ENCODE measurements at places on chromosomes 4 and X.

DNA sequence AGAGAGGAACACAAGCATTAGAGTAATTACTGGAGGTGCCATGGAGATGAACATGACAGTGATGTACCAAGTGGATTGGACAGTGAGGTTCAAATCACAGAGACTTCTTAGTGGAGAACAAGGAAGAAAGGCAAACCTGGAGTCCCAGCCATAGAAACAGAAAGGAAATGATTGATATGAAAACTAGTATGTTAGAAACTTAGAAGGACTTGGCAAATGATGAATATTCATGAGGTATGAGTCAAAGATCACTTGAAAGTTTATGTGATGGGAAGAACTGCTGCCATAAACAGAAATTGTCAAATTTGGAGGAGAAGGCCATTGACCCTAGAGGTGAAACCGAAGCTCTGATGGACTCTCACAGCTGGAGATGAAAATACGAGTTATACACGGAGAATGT, 88.2 kb downstream of the PHOX2B start:
- no peak for DNase-seq

DNA sequence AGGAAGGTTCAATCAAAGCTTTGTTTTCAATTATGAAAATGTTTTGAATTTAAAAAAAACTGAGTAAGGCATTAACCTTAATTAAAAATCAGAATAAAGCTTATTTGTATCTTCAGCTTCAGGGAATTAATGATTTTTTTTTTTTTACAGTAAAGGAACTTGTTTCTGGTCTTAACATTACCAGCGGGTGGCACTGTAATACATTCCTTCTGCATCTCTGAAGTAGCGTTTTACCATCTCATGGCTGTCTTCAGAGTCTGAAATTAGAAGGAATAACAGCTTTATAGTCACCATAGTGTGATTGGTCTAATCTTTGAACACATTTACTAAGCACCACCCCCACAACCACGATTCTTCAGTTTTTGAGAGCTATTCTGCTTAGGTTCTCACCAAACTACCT, 102.6 kb downstream of the IL1RAPL2 start:
- peak; percentile 50 for DNase-seq

- no peak for DNase-seq
Observed at GRCh38 chrX:13087322-13088155, 43.1 kb upstream of the FAM9C start.

GRCh38 chrX:153495362-153495751, 577 bp downstream of the BGN start:
- DNase-seq: no peak

- DNase-seq: peak; percentile 78
Observed at GRCh38 chr4:139839403-139840031, 173.9 kb downstream of the MGST2 start.

DNA sequence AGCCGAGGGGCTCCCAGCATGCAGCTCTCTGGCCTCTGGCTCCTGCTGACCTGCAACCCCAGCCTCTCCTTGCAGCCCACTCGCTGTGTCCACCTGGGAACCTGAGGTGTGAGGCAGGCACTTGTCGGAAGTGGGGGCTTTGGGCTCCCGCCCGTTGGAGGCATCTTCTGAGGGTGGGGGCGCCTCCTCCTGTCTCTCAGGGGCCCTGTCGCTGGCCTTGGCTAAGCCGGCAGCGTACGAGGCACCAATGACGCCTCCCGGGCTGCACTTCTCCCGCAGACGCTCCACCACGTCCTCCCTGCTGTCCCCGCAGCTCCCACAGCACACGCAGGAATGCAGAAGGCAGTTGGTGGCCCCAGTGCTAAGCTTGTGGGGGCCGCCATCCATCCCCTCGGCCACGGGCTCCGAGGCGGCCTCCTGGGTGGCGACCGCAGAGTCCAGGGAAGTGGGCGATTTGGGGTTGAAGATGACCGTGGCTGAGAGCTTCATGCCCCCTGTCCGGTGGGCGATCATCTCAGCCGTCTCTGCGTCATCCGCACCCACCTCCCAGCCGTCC, 42.5 kb upstream of the MXD4 start:
- no peak for DNase-seq

DNA sequence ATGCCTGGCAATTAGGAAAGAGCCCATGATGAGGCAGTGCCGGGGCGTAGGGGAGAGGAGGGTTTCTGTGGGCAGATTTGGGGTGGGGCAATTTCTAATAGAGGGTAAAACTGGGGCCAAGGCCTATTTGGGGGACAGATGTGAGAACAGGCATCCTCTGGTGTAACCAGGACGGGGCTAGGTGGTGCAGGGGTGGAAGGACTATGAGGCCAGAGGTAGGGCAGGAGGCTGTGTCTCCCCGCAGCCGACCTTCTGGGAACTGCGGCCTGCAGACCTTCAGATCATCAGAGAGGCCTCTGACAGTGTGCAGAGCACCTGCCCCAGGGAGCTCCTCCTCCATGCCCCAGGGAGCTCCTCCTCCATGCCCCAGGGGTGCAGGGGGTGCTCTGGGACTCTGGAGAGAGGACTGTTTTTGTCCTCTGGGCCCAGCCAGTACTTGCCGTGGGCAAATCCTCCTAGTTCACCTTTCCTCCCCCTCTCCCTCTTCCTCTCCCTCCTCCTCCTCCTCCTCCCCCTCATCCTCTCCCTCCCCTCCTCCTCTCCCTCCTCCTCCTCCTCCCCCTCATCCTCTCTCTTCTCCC, 101.9 kb downstream of the SORCS2 start:
- no peak for DNase-seq

DNA sequence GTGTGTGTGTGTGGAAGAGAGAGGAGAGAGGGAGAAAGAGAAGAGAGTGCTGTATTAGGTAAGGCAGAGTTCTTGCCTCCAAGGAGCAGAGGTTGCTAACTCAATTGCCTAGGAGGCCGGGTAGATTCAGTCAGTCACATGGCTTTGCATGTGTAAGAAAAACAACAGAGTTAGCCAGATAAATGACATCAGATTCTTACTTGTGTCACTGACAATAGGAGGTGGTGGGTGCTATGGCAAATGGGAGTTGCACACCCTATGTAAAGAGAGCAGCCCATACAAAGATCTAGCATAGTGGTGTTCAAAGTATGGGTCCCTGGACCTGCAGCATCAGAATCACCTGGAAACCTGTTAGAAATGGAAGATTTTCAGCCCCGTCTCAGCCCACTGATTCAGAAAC, 14.4 kb upstream of the PGRMC2 start:
- DNase-seq: no peak

DNA sequence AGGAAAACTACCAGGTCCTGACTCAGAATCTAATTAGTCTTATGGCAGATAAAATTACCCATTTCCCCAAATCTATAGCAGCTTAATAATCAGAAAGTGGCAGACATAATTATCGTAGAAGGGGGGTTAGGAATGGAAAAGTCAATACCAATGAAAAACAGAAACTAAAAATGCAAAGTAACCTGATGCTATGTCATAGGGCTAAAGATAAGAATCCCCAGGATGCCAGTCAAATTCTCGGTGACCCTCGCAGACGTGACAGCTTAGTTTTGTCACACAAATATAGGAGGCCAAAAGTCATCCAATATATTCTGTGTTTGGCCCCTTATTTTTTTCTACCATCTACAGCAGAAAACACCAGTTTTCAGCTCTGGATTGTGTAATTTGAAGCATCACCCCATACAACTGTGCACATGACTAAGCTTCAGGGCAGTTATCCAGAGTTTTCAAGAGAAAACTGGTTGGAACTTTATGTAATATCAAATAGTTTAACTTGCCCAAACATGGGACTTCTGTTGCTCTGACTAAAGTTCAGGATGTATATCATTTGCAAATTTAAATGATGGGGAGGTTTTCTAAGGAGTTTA, 30.9 kb downstream of the RASSF6 start:
- peak; percentile 39 for DNase-seq

DNA sequence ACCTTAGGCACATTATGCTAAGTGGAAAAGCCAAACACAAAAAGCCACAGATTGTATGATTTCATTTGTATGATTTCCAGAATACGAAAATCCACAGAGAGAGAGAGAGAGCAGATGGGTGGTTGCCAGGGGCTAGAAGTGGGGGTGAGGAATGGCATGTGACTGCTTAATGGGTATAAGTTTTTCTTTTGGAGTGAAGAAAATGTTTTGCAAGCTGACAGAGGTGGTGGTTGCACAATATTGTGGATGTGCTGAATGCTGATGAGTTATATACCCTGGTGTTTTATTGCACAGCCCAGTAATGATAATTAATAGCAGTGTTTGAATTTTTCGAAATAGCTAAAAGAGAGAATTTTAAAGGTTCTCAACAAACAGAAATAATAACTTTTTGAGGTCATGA, 386.1 kb upstream of the HS3ST1 start:
- peak; percentile 25 for DNase-seq

GRCh38 chr4:38309471-38309870, 349.3 kb downstream of the PTTG2 start:
- no peak for DNase-seq
